Naive thymus-derived CD4-positive, alpha-beta T cell (primary cell): ENCODE measurements at places on chromosomes 3 and 15.

- DNase-seq = no peak
- no peak overlapping the region for H3K27ac ChIP-seq
- peaks cover 8% of the 10 kb centered on the region for H3K4me1 ChIP-seq
- no peaks in the 10 kb centered on the region for H3K27me3 ChIP-seq
Observed at GRCh38 chr3:183430325-183430957, 2.0 kb upstream of the MCF2L2 start.

GRCh38 chr15:52180851-52181450, 10.2 kb downstream of the GNB5 start:
- no peaks in the 10 kb centered on the region for H3K36me3 ChIP-seq
- H3K4me3 ChIP-seq = peak overlapping the region; percentile 98
- H3K4me1 ChIP-seq = peaks cover 19% of the 10 kb centered on the region
- H3K27me3 ChIP-seq = no peaks in the 10 kb centered on the region
- DNase-seq = no peak
- H3K27ac ChIP-seq = peak overlapping the region; percentile 95

- H3K4me3 ChIP-seq = no peak overlapping the region
- peaks cover 15% of the 10 kb centered on the region for H3K4me1 ChIP-seq
- peaks cover 13% of the 10 kb centered on the region for H3K36me3 ChIP-seq
- H3K27ac ChIP-seq = no peak overlapping the region
Observed at GRCh38 chr3:126914226-126914625, 68.7 kb upstream of the PLXNA1 start.

DNA sequence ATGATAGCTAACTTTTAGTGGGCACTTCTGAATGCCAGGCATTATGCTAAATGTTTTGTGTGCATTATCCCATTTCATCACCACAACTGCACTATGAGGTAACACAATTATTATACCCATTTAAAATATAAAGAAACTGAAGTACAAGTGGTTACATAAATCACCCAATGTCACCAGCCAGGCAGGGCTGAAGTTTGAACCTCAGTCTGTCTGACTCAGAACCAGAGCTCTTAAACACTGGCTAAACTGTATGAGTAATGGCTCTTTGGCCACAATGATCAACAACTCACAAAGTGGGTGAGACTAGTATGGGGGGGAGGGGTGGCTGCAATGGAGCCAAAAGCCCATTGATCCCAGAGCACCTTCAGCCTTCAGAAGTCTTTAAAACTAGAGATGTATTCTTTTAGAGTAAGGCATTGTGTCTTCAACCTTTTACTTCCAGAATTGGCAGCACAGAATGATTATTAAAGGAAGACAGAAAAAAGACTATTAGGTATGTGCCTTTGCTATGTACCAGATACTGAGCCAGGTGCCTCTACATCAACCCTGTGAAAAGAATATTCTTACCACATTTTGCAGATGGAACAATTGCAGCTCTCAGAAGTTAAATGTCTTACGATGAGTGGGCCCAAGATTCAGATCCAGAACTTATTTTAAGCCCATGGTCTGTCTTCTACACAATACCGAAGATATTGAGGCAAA, 166.9 kb downstream of the UACA start:
- H3K27me3 ChIP-seq = no peaks in the 10 kb centered on the region
- DNase-seq = no peak
- H3K36me3 ChIP-seq = no peaks in the 10 kb centered on the region
- H3K27ac ChIP-seq = no peak overlapping the region
- H3K4me1 ChIP-seq = no peaks in the 10 kb centered on the region

- no peak overlapping the region for H3K27ac ChIP-seq
- H3K4me1 ChIP-seq = no peaks in the 10 kb centered on the region
- no peak for DNase-seq
- no peaks in the 10 kb centered on the region for H3K36me3 ChIP-seq
- H3K4me3 ChIP-seq = no peak overlapping the region
Observed at GRCh38 chr15:71390096-71390495, 274.8 kb downstream of the THSD4 start.

GRCh38 chr3:129047553-129047839, 13.1 kb upstream of the GP9 start:
- no peaks in the 10 kb centered on the region for H3K36me3 ChIP-seq
- H3K27me3 ChIP-seq = no peaks in the 10 kb centered on the region
- no peaks in the 10 kb centered on the region for H3K4me1 ChIP-seq
- no peak for DNase-seq
- no peak overlapping the region for H3K4me3 ChIP-seq
- H3K27ac ChIP-seq = no peak overlapping the region

- no peak overlapping the region for H3K4me3 ChIP-seq
- H3K27me3 ChIP-seq = no peaks in the 10 kb centered on the region
- H3K4me1 ChIP-seq = no peaks in the 10 kb centered on the region
- no peaks in the 10 kb centered on the region for H3K36me3 ChIP-seq
Observed at GRCh38 chr15:93341164-93341563, 252.2 kb upstream of the RGMA start.

DNA sequence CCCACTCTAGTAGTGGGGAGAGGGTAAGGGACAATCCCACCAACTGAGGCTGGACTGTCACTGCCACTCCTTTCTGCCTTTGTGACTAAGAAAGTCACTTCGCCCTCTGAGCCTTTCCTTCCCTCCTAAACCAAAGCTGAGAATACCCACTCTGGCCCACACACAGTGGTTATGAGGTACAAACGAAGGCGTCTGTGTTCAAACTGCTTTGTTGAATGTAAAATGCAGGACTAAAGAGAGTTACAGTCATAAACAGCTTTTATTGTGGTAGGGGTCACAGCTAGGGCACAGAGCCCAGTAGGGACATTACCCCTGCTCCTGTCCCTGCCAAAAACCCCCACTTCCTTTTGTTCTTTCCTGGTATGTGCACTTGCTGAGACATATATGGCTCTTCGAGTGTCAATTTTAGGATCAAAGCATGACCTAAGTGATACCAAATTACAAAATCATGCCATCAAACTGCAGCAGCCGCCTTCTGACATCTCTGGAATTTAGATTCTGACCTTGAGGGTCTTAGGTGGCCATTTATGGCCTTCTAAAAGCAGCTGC, 45.1 kb downstream of the CTDSPL start:
- no peaks in the 10 kb centered on the region for H3K36me3 ChIP-seq
- H3K4me1 ChIP-seq = peaks cover 8% of the 10 kb centered on the region
- no peak for DNase-seq
- no peak overlapping the region for H3K27ac ChIP-seq

DNA sequence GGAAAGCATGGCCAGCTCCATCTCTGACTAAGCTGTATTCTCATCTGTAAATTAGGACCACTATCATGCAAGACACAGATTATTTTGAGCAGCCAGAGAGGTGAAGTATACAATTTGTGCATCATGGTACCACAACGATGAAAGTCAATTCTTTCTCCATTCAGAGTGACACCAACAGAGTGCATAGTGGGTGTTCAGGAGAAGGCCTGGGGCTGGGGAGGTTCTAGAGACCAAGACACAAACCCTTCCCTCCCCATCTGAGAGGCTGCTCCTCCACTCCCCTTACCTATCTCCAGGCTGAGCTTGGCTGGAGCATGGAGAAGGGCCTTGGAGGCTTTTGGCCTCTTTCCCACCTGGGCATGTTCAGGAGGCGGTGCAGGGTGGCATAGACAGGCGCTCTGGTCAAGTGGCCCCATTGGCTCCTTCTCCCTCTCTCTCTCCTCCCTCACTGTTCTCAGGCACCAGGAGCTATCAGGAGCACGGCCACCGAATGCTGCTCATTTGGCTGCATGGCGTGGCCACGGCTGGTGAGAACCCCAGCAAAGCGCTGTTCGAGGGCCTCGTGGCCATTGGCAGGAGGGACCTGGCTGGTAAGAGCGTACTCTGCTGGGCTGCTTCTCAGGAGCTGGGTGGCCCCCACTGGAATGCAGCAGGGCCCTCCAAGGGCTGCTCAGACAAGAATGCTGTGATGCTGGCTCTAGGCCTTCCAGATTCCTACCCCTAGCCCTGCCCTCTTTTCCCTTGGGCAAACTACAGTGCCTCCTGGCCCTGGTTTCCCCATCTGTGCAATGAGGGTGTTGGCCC, 37.9 kb downstream of the ANKDD1A start:
- no peaks in the 10 kb centered on the region for H3K4me1 ChIP-seq
- no peak overlapping the region for H3K27ac ChIP-seq
- DNase-seq = no peak
- no peak overlapping the region for H3K4me3 ChIP-seq
- no peaks in the 10 kb centered on the region for H3K36me3 ChIP-seq
- no peaks in the 10 kb centered on the region for H3K27me3 ChIP-seq

DNA sequence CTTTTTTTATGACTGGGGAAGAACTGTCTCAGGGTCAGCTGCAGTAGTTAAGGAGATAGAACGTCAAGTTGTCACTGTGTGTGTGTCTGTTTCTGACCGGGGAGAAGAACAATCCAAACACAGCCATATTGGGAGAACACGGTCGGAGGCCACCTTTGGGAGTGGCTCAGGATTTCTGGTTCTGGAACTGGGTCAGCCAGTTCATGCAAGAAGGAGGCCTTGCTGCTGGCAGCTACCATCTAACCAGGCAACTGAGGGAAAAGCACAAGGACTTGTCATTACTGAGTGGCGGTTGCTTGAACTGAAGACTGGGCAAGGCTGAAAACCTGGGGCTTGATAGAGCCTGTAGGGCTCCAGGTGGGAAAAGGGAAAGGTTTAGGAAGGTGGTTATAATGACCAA, 24.6 kb downstream of the GLDN start:
- no peaks in the 10 kb centered on the region for H3K27me3 ChIP-seq
- no peak for DNase-seq
- no peak overlapping the region for H3K27ac ChIP-seq

GRCh38 chr15:71669688-71670087, 140.7 kb upstream of the NR2E3 start:
- H3K36me3 ChIP-seq = no peaks in the 10 kb centered on the region
- H3K4me1 ChIP-seq = no peaks in the 10 kb centered on the region
- H3K27me3 ChIP-seq = no peaks in the 10 kb centered on the region
- no peak overlapping the region for H3K4me3 ChIP-seq
- no peak for DNase-seq
- no peak overlapping the region for H3K27ac ChIP-seq

- H3K27ac ChIP-seq = no peak overlapping the region
- no peaks in the 10 kb centered on the region for H3K4me1 ChIP-seq
- no peaks in the 10 kb centered on the region for H3K27me3 ChIP-seq
- no peak overlapping the region for H3K4me3 ChIP-seq
- no peaks in the 10 kb centered on the region for H3K36me3 ChIP-seq
- no peak for DNase-seq
Observed at GRCh38 chr3:139772539-139773500, 95.0 kb upstream of the NMNAT3 start.

DNA sequence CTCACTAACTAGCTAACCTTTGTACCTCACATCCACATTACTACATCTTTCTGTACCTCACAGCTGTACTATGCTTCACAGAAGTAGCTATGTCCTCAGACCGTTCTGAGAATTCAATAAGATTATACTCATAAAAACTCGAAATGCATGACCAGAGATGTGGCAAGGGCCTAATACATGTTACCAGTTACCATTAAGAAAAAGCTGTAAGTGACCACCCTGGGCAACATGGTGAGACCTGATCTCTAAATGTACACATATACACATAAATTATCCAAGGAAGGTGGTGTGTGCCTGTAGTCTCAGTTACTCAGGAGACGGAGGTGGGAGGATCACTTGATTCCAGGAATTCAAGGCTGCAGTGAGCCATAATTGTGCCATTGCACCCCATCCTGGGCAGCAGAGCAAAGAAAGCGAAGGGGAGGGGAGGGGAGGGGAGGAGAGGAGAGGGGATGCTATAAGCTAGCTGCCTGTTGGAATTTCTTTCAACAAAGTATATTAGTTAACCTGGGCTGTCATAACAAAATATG, 482.6 kb upstream of the ZNF717 start:
- H3K36me3 ChIP-seq = no peaks in the 10 kb centered on the region
- H3K27ac ChIP-seq = no peak overlapping the region
- no peak for DNase-seq
- H3K4me1 ChIP-seq = no peaks in the 10 kb centered on the region
- H3K27me3 ChIP-seq = no peaks in the 10 kb centered on the region

DNA sequence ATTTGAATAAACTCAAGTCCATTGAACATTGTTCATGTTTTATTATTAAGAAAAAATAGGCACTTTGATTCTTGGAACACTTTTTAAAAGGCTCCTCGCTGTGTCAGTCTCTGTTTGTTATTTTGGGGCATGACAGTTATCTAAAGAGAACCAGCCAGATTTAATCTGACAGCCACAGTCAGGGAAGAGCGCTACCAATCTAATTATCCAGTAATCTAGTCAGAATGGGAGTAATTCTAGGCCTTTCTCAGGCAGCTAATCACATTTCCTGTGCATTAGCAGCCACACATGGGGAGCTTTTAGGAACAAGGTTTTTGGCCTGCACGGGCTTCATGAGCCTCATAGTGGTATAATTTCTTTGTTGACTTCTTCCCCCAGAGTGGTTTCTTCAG, 362.2 kb downstream of the RBMS3 start:
- no peak for DNase-seq
- no peaks in the 10 kb centered on the region for H3K36me3 ChIP-seq
- H3K27ac ChIP-seq = no peak overlapping the region
- H3K4me3 ChIP-seq = no peak overlapping the region
- H3K27me3 ChIP-seq = no peaks in the 10 kb centered on the region

DNA sequence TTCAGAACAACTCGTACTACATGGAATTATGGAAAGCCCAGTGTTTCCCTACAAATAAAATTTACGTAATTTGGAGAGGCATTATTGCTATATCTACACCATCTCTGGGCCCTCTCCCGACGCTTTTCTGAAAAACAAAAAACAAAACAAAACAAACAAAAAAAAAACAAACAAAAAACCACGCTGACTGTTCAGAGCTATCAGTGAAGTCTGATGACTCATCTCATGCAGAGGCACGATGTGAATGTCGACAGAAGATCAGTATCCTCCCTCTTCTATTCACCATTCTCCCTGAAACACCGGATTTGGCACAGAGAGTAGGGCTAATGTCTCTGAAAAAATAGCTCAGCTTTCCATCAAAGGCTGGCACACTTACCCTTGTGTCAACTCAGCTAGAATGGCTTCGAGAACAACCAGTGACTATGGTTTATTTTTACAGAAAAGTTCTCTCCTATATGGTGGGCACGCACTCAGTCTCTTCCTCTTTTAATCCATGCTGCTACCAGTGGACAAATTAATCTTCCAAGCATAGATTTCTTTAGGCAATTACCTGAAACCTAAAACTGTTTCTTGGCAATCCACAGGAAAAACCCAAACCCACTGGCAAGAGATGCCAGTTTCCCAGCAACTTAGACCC, 1.5 kb downstream of the CRBN start:
- H3K27ac ChIP-seq = peak overlapping the region; percentile 87
- peak overlapping the region; percentile 86 for H3K4me3 ChIP-seq
- H3K27me3 ChIP-seq = no peaks in the 10 kb centered on the region
- H3K4me1 ChIP-seq = peaks cover 35% of the 10 kb centered on the region
- no peak for DNase-seq

GRCh38 chr3:123105201-123106189, 38.7 kb downstream of the PDIA5 start:
- no peak overlapping the region for H3K27ac ChIP-seq
- no peak overlapping the region for H3K4me3 ChIP-seq
- H3K36me3 ChIP-seq = no peaks in the 10 kb centered on the region
- no peaks in the 10 kb centered on the region for H3K4me1 ChIP-seq

GRCh38 chr3:181712226-181712552, 464 bp downstream of the SOX2 start:
- no peaks in the 10 kb centered on the region for H3K36me3 ChIP-seq
- peaks cover 6% of the 10 kb centered on the region for H3K4me1 ChIP-seq
- no peak overlapping the region for H3K27ac ChIP-seq
- H3K27me3 ChIP-seq = peaks cover 55% of the 10 kb centered on the region
- DNase-seq = no peak

GRCh38 chr15:38520035-38520434, 44.6 kb downstream of the RASGRP1 start:
- no peak for DNase-seq
- H3K4me3 ChIP-seq = no peak overlapping the region
- H3K27ac ChIP-seq = no peak overlapping the region
